ENCODE measurements at places on chromosomes 5 and 9. TPM values are rescaled to one million over a fixed set of nuclear protein-coding genes. Genes with fewer than 3 reads are reported as not detected.

DNA sequence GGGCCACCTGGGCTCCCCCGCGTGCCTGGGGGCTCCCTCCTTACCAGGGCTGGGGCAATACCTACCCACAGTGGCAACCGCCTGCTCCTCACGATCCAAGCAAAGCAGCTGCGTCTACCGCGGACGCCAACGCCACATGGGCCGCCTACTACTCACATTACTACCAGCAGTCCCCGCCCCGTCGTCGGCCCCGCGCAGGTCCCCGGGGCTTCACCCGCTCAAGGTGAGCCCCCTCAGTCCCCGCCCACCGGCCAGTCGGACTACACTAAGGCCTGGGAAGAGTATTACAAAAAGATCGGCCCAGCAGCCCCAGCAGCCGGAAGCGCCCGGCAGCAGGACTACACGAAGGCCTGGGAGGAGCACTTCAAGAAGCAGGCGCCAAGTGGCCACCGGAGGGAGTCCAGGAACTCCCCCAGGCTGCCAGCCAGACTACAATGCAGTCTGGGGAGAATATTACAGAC lies 106.0 kb upstream of the MTAP start:
- DNase-seq, result no peak

- no peak for DNase-seq
These were observed 47.7 kb downstream of the MVB12B start for GRCh38 chr9:126374366-126374781.

- DNase-seq, result no peak
These were observed 282.2 kb downstream of the MAN2A1 start for GRCh38 chr5:109971968-109972367.

GRCh38 chr9:14339746-14340145 lies 25.8 kb upstream of the NFIB start:
- DNase-seq, result no peak

GRCh38 chr9:35757226-35757891 lies 3.3 kb upstream of the MSMP start:
- DNase-seq, result no peak

- no peak for DNase-seq
These were observed 6.8 kb downstream of the SLC1A3 start for GRCh38 chr5:36613241-36613640.

DNA sequence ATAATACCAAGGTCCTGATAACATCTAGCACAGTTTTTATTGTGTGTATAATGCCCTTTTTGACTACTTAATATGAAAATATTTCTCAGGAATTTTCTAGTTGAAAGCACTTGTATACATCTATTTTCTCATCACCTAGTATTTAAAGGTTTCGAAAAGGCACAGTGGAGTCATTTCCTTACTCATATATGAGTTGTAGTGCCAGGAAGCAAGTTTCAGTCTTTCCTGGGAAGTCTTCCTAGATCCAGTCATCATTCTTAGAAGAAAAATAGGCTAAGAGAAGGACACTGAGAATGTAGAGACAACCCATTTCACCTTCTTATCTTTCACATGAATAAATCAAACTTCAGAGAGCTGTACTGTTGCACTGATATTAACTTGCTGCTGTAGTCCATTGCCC lies 70.2 kb downstream of the SLC25A46 start:
- no peak for DNase-seq

- no peak for DNase-seq
These were observed 14.7 kb downstream of the NDUFS4 start for GRCh38 chr5:53575101-53575500.

DNA sequence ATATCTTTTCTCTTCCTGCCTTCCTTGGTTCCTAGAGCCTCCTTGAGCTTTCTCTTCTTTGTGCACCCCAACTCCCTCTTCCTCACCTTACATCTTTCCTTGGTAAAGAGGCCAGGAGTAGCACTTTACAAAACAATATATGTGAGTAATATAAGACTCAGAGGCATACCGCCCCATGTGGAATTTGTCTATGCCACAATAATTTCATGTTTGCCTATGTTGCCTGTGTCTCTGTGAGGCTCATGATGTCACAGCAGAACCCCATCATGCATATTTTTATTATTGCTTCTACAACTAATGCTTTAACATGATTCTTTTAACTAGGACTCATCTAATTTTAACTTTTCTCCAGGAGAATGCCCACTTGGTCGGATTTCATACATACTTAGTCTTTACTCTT lies 15.0 kb upstream of the LVRN start:
- no peak for DNase-seq

- DNase-seq, result no peak
These were observed 34.2 kb upstream of the GRPEL2 start for GRCh38 chr5:149310947-149311658.

Gene CDH6
- not detected for total RNA-seq

Gene NFIB
- 0.18 TPM for total RNA-seq

Gene TMEM171
- not detected for total RNA-seq

Gene ORM1
- 4.4 TPM for total RNA-seq

Gene TNC
- 0.46 TPM for total RNA-seq

Gene ZNF883
- total RNA-seq, result not detected

All from GM12878 (cell line).